ENCODE measurements at places on chromosomes 1 and 21.

- DNase-seq = no peak
Measured at GRCh38 chr1:59900640-59901039, 25.9 kb downstream of the CYP2J2 start.

DNA sequence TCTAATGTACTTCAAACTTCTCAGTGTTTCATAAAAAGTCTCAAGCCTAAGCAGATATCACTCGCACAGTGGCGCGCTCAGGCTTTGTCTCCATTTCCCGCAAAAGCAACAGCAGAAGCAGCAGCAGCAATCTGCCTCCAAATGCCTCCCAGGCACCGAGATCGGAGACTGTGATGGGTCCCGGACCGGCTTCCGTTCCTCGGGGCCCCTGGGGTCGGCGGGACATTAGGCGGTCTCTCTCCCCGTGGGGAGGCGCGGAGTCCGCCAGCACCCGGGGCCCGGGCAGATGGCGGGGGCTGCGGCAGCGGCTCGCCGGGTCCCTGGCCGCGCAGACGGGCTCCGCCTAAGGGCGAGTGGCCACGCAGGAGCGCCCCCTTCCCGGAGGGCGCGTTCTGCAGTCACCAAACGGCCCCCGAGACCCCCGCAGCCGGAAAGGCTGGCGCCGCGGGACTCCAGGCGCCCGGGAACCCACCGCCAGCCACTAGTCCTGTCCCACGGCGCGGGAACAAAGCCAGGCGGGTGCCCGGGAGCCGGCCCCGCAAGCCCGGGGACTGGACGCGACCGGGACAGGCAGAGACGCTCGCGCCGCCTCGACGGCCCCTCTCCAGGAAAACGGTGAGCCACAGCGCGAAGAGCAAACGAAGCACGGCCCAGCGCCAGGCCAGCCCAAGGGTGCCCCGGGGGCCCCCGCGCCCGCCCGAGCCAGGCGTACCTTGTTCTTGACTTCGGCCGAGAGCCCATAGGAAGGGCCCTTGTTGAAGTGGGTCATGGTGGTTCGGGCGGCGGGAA lies 590 bp downstream of the CNN3 start:
- DNase-seq = peak; percentile 79

DNA sequence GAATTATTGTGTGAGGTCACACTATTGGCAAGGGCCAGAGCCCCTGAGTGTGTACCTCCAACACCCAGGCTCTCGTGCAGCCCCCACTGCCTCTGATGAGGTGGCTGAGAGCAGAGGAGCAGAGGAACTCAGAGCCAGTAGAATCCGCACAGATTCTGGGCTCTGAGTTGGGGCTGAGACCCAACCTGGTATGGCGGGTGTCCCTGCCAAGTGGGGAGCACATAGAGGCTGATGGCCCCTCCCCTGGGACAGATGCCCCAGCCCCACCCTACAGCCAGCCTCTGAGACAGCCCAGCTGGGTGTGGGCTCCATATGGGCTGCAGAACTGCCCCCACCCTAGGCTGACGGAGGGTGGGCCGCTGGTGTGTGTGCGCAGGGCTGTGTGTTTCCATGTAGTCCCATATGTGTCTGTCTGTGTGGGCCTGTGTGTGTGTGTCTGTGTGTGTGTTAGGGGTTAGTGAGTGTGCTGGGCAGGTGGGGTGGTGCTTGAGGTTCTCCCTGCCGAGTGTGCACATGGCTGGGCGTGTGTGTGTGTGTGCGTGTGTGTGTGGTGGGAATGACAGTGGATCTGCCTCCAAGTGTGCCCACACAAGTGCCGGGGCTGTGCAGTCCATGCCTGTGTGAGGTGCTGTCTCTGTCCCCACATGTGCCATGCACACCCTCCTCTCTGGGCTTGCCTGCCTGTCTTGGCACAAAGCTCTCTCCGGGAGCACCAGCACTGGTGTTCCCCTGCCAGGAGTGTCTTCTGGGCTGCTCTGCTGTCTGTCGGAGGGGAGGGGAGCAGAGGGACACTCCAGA lies 24.4 kb downstream of the FOXO6 start:
- DNase-seq = no peak

GRCh38 chr1:154866257-154867063 lies 3.6 kb downstream of the KCNN3 start:
- DNase-seq = no peak

- no peak for DNase-seq
Measured at GRCh38 chr1:62685431-62685859, 2.7 kb downstream of the DOCK7 start.

- DNase-seq = no peak
Measured at GRCh38 chr1:161079436-161080110, 9.8 kb downstream of the NECTIN4 start.

DNA sequence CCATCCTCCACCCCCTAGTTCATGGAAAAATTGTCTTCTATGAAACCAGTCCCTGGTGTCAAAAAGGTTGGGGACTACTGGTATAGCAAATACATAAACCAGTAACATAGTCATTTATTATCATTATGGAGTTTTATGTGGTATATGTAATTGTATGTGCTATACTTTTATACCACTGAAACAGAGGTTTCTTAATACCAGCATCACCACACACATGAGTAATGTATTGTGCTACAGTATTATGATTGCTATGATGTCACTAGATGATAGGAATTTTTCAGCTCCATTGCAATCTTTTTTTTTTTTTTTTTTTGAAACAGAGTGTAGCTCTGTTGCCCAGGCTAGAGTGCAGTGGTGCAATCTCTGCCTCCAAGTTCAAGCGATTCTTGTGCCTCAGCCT lies 5.7 kb upstream of the PAXBP1 start:
- no peak for DNase-seq

GRCh38 chr1:30417001-30417700 lies 306.2 kb downstream of the MATN1 start:
- no peak for DNase-seq

DNA sequence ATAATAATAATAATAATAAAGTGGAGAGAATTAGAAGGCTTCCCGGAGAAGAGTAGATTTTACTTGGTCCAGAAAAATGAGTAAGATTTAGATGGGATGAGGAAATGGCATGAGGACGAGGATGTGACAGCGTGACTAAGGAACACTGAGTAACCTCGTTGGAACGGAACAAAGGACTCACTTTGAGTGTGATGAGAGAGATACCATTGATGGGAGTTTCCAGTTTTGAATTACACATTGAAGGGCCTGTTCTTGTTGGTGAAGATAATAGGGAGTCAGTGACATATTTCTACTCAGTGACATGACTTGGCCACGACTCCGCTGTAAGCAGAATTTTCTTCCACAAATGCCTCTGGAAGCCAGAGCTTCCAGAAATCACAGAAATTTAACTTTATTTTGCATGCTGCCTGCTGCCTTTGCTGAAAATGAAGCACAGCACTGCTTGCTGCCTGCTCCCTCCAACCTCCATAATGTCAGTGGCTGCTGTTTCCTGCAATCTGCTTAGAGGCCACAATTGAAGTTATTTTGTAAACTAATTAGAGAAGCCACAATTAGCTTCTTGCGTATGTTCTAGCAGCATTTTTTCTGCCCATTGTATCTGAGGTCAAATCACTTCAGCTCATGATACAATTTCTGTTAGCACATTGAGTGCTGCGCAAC lies 33.7 kb upstream of the FBXO28 start:
- DNase-seq = no peak

DNA sequence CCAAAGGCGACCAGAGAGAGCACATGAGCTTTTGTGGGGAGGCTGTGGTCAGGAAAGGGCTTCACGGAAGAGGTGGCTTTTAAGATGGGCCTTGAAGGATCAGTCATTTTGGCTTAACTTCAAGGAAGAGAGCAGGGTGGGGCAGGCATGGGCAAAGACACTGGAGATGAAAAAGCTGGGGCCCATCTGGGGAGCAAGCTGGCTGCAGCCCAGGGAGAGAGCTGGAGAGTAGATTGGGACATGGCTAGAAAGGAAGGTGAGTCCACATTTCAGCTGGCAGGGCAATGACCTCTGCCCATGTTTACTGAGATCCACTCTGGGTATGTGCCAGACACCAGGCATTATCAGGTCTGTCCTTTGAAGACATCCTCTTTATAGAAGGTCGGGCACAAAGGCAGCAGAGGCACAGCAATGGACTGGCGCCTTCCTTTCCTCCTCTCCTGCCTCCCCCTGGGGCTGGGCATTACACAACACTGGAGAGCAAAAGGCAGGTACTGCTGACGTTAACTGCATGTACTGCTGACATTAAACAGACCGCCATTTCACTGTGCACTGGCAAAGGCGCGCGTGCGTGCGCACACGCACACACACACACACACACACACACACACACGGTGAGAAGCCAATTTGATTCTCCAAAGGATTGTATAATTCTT lies 2.2 kb upstream of the UBXN10 start:
- DNase-seq = peak; percentile 30

- no peak for DNase-seq
Measured at GRCh38 chr1:202848191-202848542, 37.4 kb downstream of the PCAT6 start.

GRCh38 chr1:212950243-212951125 lies at the start of gene VASH2:
TSS of gene VASH2 (plus strand) at chr1:212950541. CDS start at chr1:212951543, 1,002 bp downstream.
- DNase-seq = peak; percentile 76

DNA sequence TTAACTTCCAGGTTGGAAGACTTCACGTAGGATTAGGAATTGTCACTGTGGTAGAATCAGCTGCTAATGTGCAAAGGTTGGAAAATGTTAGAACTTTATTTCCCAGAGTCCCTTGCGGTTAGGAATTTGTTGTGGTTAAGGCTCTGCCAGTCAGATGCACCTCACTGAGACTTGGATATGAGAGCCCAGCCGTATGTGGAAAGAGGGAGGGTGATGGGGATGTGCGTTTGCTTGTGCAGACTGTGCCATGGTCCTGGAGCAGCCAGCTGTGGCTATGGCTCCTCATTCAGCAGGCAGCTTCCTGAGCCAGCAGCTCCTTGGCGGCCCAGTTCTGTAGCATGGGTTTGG lies 12.5 kb downstream of the S100A10 start:
- no peak for DNase-seq

GRCh38 chr1:240941701-240942370 lies 329.9 kb upstream of the GREM2 start:
- DNase-seq = no peak

GRCh38 chr1:244313346-244313745 lies 138.4 kb downstream of the ADSS2 start:
- DNase-seq = no peak

DNA sequence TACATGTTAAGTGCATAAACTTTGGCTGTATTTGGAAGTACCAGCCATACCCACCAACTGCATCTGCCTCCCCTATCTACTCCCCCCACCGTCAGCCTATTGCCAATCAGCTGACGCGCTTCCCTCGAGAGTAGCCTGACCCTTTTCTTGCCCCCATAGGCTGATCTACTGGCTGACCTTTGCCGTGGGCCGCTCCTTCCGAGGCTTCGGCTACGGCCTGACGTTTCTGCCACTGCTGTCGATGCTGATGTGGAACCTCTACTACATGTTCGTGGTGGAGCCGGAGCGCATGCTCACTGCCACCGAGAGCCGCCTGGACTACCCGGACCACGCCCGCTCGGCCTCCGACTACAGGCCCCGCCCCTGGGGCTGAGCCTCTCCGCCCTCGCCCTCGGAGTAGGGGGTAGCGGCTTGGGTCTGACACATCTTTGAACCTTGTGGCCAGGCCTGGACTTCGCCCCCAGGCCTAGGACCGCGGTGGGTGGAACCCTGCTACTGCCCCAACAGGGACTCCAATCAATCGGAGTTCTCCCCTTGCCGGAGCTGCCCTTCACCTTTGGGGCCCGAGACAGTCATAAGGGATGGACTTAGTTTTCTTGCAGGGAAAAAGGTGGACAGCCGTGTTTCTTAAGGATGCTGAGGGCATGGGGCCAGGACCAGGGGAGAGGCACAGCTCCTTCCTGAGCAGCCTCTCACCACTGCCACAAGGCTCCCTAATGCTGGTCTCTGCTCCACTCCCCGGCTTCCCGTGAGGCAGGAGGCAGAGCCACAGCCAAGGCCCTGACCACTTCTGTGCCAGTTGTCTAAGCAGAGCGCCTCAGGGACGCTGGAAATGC lies 4.0 kb downstream of the GLMP start:
- DNase-seq = peak; percentile 86

GRCh38 chr1:60073605-60074278 lies at the start of gene C1orf87:
TSS of gene C1orf87 (minus strand) at chr1:60073770. CDS start at chr1:60072643, 1,127 bp downstream.
- no peak for DNase-seq

- DNase-seq = no peak
Measured at GRCh38 chr1:173176246-173176645, 30.9 kb downstream of the TNFSF4 start.

- no peak for DNase-seq
Measured at GRCh38 chr1:115126516-115126915, 37.2 kb upstream of the TSPAN2 start.

GRCh38 chr1:240597153-240597745 lies 14.7 kb downstream of the GREM2 start:
- no peak for DNase-seq

DNA sequence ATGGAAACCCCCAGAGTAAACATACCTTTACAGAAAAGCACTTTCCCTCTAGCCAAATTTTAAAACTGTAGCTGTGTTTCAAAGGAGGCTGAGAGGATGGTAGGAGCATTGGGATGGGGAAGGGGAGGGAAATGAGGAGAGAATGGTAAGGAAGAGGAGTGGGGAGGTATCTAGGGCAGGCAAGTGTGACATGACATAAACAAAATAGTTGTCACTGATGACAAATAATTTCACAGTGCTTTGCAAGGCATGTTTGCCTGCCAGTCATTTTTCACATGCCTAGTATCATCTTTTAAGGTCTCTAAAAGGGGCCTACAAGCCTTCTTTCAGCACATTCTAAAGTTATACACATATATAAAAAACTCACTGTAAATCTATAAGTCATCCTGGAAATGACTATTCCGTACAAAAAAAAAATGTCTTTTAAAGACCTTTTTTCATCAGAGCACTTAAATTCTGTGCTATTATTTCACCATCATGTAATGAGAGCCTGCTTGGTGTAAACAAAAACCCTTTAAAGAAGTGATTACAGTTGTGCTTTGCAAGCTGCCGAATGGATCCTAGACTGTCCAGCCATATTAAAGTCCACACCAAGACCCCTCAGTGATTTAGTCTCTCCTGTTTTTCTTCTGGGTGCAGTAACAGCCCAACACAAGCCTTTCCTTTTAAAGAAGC lies 38.4 kb downstream of the HLX start:
- DNase-seq = no peak

DNA sequence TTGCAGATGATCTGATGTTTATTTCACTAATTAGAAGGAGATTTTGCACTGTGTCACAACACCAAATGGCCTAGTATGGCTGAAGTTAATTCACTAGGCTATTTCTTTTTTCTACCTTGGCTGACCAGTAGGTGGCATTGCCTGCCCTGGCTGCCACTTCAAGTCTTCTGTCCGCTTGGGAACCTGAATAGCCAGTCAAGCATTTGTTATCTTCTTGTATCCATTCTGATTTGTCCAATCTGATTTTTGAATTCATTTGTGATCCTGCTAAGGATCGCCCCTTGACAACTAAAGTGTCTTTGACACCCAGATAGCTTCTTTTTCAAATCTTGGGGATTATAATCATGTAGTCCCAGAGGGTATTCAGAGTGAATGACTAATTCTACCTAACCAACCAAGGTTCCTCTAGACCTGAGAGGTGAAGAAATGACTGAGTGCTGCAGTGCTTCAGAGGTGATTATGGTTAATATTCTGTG lies 99.4 kb downstream of the GIPC2 start:
- DNase-seq = peak; percentile 87

DNA sequence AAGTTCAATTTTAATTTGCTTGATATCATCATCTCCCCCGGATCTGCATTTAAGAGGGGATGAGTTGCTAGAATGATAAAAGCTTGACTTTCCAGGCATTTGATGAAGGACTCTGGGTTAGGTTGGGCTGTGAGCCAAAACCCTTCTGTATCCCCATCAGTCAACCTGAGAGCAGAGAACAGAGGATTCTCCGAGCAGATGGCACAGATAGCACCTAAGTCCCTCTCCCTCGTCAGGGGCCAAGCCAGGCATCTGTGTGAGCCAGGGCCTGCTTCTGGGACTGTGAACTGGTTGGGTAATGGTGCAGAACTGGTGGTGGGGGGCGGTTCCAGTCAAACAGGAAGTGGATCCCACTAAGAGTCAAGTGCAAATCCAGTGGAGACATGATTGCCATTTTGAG lies 205.8 kb downstream of the TNR start:
- no peak for DNase-seq
